Uterus (tissue), 4 donors: ENCODE measurements at places on chromosomes 2 and 18.

GRCh38 chr18:41965634-41966255, 10.7 kb downstream of the PIK3C3 start:
- no peak for DNase-seq

GRCh38 chr2:153416071-153416470, 62.5 kb downstream of the RPRM start:
- DNase-seq, result no peak

- no peak for DNase-seq
Observed at GRCh38 chr18:60555625-60556024, 183.1 kb upstream of the MC4R start.

DNA sequence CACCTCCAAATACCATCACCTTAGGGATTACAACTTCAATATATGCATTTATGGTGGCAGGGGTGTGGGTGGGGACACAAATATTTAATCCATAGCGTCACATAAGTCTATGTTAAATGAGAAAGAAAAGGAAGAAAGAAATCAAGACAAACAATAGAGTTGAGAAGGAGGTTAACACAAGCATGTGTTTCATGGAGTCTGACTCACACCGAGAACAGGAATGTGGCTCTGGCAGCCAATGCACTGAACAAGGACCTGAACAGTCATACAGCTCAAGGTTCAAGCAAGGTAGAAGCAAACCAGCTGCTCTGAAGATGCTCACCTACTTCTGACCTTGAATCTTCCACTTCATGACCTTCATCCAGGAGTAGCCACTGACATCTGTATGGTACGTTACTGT, 36.2 kb upstream of the LPIN1 start:
- DNase-seq, result no peak

DNA sequence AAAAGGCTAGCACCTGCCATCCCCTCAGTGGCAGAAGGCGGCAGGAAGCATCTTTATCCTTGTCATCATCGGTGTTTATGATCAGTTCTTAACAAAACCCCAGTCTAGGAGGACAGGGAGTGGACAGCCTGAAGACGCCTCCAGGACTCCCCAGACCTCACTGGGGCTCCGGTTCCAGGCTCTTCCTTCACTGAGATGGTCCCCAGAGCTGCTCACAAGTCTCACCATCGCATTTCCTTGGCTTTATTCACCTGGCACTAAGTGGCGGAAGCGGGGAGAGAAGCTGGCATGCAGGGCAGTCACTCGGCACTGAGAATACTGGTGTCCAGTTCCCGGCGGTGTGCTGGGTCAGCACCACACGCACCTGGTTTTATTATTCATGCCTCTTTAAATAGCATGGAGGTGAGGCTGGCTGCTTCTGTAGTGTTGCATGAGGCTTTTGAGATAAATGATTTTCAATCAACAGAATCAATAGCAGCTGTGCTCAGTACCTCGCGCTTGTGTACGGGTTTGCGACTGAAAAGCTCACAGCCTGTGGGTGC, 68.7 kb downstream of the CABLES1 start:
- DNase-seq, result no peak

GRCh38 chr2:220556658-220557057, 929.2 kb downstream of the SLC4A3 start:
- no peak for DNase-seq
